ENCODE measurements at places on chromosomes 12 and 14. TPM values are rescaled to one million over a fixed set of nuclear protein-coding genes. Genes with fewer than 3 reads are reported as not detected.

DNA sequence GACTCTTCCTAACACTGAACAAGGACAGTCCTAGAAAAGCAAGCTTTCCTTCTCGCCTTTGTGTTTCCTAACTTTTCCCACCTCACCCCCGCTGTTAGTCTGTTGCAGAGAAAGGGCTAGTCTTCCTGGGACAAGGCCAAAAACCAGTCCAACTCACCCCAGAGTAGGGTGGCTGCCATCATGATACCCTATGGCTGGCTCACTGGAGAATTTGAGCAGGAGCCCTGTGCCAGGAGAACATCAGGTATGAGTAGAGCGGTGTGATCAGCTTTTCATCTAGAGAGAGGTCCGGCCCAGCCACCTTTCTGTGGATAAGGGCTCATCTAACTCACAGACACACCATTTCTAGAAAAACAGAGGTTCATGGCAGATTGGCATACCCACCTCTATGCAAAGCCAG is 16.7 kb upstream of the ZFP36L1 start:
- H3K27ac ChIP-seq, result no peak overlapping the region
- no peaks in the 10 kb centered on the region for H3K36me3 ChIP-seq
- DNase-seq, result no peak
- H3K4me1 ChIP-seq, result peaks cover 51% of the 10 kb centered on the region

- no peaks in the 10 kb centered on the region for H3K36me3 ChIP-seq
- DNase-seq, result no peak
- H3K27ac ChIP-seq, result no peak overlapping the region
- H3K27me3 ChIP-seq, result no peaks in the 10 kb centered on the region
- no peak overlapping the region for H3K4me3 ChIP-seq
These were observed 61.2 kb upstream of the GRIP1 start for GRCh38 chr12:66739940-66740651.

The LRTM2 gene
- not detected for total RNA-seq

DNA sequence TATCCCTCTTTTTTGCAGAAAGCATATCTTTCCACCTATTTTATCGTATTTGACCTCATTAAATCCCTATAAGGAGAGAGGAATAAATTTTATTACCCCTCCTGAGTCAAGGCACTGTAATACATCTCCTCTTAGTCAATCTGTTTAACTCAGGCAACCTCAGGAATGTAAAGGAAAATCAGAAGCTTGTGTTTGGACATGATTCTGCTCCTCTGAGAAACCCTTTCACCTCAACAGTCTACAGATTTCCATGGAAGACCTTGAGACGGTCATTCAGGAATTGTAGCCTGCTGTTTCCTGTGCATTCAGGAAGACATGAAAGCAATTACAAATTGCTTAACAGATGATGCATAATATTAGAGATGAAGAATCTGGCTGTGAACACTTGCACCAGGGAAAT is 360.8 kb downstream of the PAWR start:
- H3K4me3 ChIP-seq, result no peak overlapping the region
- H3K27ac ChIP-seq, result no peak overlapping the region
- no peaks in the 10 kb centered on the region for H3K27me3 ChIP-seq
- no peaks in the 10 kb centered on the region for H3K4me1 ChIP-seq
